Activated gamma-delta T cell (primary cell): ENCODE measurements at places on chromosomes 5 and 9.

DNA sequence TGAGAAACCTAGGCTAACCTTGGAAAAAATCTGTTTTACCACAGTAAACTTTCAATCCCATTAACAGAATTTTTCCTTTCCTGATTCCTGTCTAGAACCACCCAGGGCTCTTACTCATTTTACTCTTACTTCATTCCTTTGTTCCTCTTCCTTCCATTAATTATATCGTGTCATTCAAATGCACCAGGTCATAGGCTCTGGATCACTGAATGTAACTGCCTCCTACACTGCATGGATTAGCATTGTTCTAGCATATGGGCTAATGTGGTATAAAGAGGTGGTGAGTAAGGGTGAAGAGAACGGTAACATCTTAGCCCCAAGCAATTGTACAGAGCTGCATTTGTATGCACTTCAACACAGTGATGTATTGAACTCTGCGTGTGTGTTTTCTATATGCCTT, 49.5 kb upstream of the SPINK5 start:
- DNase-seq: no peak

DNA sequence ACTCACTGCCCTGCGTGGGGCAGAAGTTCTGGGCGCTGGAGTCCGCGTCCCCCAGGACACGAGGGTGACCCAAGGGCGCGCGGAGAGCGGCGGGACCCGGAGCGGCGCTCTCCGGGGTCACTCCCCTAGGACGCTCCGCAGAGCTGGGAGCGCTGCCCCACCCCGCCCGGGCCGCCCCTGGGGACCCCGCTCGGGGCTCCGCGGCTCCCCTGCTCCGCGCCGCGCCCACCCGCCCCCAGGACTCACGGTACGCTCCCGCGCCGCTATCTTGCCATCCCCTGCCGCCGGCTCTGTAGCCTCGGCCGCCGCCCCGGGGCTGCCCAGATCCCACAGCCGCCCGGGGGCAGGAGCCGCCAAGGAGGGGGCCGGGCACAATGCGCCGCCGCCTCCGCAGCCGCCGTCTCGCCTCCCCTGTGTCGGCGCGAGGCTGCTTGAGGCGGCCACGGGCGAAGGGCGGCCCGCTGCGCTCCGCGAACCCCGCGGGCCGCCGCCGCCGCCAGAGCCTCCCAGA, 303 bp downstream of the LIFR start:
- peak; percentile 14 for DNase-seq

DNA sequence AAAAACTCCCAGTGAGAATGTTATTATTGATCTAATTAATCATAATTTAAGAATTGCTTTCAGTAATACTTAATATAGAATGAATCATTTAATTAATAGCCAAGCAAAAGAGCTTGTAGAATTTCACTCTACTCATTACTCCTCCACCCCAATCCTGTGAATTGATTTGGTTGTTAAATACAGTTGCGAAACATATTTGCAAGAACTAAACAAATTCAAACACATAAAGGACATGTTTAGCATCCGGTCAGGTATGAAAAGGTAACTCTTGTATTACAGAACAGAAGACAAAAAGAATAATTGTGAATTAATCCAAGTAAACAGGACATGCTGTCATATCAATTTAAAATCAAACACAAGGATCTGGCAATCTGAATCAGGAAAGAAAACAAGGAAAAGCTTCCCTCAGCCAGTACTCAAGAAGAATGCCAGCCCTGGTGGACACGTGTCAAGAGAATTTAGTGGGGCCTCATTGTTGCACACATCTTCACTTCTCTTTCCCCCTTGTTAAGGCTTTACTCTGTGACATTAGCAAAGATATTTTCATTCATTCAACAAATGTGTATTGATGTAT, 89.4 kb upstream of the SLC12A2 start:
- no peak for DNase-seq

GRCh38 chr5:140262221-140262620, 40.7 kb downstream of the PFDN1 start:
- no peak for DNase-seq

GRCh38 chr5:146078566-146078965, 26.8 kb downstream of the PLAC8L1 start:
- DNase-seq: no peak

GRCh38 chr5:126615286-126615685, 14.5 kb downstream of the PHAX start:
- no peak for DNase-seq

DNA sequence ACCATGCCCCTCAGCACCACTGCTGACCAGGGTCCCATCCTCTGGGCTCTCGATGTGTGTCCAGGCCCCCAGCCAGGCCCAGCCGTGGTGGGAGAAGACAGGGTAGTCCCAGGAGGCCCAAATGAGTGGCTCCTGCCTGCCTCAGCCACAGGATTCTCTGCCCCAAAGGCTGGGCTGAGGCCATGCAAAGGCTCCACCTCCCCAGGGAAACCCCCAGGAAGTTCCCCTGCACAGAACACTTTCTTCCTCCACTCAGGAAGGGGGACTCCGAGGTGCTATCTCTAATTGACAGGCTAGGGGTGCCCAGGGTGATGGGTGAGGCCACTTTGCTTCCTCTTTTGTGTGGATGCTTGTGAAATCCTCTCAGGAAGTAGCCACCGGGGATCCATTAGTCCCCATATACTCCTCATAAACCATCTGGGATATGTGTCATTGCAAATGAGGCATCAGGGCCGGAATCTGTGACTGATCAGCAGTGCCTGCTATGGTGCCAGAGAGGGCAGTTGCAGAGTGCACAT, 23.1 kb upstream of the TDRD7 start:
- no peak for DNase-seq
